Left lung (tissue), 14 donors: ENCODE measurements at places on chromosomes 4 and X.
A peak's percentile ranks its signal among the peaks of the same experiment; 100 is the strongest.

DNA sequence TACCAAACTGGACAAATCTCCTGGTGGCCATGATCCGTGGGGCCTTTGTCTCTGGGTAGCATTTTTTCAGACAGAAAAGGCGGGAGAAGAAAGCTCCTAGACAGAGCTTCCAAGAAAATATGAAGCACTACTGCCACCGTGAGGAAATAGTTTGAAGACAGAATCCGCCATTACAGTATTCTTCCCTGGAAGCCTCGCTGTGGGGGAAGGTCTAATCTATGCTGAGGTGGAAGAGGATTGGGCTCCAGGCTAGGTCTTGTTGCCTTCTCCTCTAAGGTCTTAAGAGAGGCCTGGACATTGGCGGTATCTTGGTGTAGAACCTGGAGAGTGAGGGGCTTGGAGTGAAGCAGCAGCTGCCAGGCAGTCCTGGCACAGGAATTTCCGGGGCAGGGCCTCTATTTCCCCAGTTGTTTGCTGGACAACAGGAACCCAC is 218.9 kb downstream of the OR13H1 start:
- H3K27ac ChIP-seq = peak overlapping the region; percentile 35
- no peak for DNase-seq
- H3K36me3 ChIP-seq = no peaks in the 10 kb centered on the region
- no peaks in the 10 kb centered on the region for H3K4me1 ChIP-seq

DNA sequence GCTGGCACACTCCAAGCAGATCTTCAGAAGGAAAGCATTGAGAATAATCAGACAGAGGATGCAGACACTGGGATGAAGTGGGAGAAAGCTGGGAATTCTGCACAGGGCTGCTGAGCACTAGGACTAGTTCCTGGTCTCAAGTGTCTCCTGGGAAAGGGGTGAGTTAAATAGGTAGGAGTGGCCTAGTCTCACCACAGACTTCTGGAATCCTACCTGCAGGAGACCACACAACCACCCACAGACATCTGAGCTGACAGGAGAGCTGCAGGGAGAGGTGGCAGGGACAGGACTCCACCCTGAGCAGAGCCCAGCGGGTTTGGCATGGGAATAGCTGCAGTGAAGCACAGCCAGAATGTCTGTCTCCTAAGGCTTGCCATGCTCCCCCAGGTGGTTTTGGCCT is 95.1 kb upstream of the GALNTL6 start:
- no peak for DNase-seq
- no peaks in the 10 kb centered on the region for H3K4me1 ChIP-seq
- no peak overlapping the region for H3K27ac ChIP-seq
- no peaks in the 10 kb centered on the region for H3K36me3 ChIP-seq

- no peaks in the 10 kb centered on the region for H3K27me3 ChIP-seq
- H3K4me3 ChIP-seq = no peak overlapping the region
- no peak overlapping the region for H3K27ac ChIP-seq
Measured at GRCh38 chr4:88730811-88731210, 33.2 kb upstream of the NAP1L5 start.

DNA sequence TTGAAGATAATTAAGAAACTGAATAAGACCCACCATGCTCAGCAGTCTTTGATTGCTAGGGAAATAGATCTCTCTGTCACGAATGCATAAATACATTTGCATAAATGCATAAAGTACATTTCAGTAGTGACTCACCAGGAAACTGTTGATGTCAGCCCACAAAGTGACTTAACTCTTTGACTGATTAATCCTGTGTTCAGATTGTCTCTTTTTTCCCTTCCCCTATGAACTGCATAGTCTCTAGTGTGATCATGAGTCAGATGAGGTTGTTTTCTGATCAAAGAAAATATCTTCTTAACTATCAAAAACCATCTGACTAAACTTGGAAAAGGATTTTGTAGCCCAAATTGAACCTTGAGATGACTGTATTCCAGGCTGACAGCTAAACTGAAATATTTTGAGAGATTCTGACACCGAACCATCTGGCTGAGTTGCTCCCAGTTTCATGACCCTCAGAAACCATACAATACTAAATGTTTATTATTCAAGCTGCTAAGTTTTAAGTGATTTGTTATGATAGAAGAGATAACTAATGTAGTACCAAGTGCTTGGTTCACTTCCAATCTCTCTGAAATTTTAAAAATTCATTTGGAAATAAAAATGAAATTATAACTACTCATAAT is 1381.5 kb upstream of the AGA start:
- no peaks in the 10 kb centered on the region for H3K4me1 ChIP-seq
- H3K27me3 ChIP-seq = no peaks in the 10 kb centered on the region
- no peak for DNase-seq

DNA sequence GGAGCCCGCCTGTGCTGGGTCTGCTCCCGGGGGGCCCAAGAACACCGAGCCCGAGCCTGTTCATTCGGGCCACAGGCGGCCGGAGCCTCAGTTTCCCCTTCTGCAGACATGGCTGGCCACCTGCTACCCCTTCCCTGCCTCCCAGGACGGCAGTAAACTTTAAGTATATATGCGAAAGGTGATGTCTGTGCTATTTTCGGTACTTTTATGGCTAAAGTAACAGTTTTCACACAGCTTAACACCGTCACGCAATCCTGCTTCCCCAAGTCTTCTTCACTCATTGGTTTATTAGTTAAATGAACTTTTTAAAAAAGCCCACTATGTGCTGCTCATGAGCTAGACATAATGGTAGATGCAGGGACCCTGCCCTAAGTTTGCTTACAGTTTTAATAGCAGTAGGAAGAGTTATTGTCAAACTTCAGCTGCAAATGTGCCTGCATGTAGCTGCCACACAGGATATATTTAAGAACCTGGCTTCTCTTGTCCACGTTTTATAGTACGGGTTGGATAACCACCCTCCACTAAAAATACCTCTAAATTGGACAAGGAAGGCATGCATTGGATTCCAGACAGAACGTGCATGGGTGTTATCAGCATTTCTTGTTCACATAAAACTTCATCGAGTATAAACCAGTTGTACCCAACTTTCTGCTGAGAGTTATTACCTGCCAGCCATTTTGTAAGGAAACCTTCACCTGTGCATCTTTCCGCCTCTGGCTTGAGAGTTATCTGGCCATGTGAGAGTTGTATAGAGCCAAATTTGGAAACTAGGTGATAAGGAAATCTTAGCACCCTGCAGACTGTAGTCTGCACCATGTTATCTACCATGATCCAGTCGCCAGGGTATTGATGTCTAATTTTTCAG is 741 bp downstream of the ANAPC4 start:
- H3K4me3 ChIP-seq = peak overlapping the region; percentile 96
- no peaks in the 10 kb centered on the region for H3K4me1 ChIP-seq
- peak overlapping the region; percentile 73 for H3K27ac ChIP-seq
- peaks cover 31% of the 10 kb centered on the region for H3K36me3 ChIP-seq
- no peak for DNase-seq
- H3K27me3 ChIP-seq = no peaks in the 10 kb centered on the region

- no peaks in the 10 kb centered on the region for H3K27me3 ChIP-seq
- no peak overlapping the region for H3K4me3 ChIP-seq
- H3K27ac ChIP-seq = no peak overlapping the region
- H3K36me3 ChIP-seq = no peaks in the 10 kb centered on the region
- no peak for DNase-seq
- H3K4me1 ChIP-seq = no peaks in the 10 kb centered on the region
Measured at GRCh38 chr4:53055274-53055673, 193.2 kb downstream of the RASL11B start.
